HT-29 (cell line): ENCODE measurements at places on chromosomes 7 and 10.
A peak's percentile ranks its signal among the peaks of the same experiment; 100 is the strongest.

DNA sequence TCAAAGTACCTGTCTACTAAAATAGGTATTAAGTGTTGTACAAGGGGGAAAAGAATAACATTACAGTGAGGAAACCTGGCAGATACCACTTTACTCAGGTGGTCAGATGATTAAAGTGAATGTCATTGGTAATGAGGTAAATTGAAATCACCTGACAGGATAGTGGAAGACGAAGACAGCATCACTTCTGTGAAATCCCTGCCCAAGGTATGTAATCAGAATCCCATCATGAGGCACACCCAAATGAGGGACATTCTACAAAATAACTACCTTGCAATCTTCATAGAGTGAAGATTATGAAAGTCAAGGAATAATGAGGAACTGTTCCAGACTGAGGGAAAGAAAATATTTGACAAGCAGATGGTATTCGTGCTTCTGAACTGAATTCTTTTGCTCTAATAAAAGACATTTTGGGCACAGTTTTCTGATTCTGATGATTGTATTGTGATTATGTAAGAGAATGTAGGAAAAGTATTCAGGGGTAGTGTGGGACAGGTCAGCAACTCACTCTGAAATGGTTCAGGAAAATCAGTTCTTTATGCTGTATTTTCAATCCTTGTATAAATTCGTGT lies 33.3 kb upstream of the ARMS2 start:
- no peak for DNase-seq

- DNase-seq = peak; percentile 16
These were observed 536.0 kb upstream of the STEAP1 start for GRCh38 chr7:89618274-89618673.

- DNase-seq = no peak
These were observed 2.4 kb downstream of the ZMYND11 start for GRCh38 chr10:137606-138005.

GRCh38 chr7:73706126-73707044 lies 13.1 kb downstream of the STX1A start:
- DNase-seq = peak; percentile 88

- no peak for DNase-seq
These were observed 500.1 kb downstream of the RPS24 start for GRCh38 chr10:78533776-78534175.

GRCh38 chr7:42029405-42029804 lies 207.6 kb downstream of the GLI3 start:
- DNase-seq = no peak

GRCh38 chr10:102714621-102715455 lies at the start of gene SFXN2:
TSS of gene SFXN2 (plus strand) at chr10:102714636. CDS start at chr10:102726637, 12,001 bp downstream.
- DNase-seq = no peak

DNA sequence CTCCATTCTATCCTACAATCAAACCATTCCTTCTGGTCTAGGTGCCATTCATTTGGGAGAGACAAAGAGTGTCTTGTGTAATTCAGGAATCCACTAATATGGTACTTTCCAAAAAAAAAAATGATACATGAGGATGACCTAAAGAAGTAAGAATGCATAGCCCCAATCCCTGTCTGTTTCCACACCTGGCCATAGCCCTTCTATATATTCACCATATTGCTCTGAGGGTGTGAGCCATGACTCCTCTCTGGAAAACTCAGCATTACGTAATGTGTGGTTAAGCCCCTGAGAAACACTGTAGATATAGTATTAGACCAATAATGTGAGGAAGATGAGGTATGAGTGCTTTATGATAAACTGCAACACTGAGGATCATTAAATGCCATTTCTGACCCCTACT lies 592.7 kb downstream of the INHBA start:
- no peak for DNase-seq

- no peak for DNase-seq
These were observed 274.6 kb downstream of the PARD3 start for GRCh38 chr10:34540492-34540891.

DNA sequence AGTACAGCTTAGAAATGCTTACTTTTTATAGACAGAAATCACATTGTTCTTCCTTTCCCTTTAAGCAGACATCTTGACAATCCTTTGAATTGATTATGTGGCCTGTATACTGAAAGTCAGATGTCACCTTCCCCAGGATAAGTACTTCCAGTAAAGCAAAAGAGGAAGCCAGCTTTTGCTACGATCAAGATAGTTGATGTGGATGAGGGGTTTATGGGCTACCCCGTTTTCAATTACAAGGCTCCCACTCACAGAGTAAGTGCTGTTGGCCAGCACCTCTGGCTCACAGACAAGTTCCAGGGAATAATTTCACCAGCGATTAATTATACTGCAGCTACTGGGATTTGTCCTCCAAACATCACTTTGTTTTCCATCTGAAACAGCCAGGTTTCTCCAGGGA lies 95.1 kb upstream of the SAMD8 start:
- DNase-seq = no peak

DNA sequence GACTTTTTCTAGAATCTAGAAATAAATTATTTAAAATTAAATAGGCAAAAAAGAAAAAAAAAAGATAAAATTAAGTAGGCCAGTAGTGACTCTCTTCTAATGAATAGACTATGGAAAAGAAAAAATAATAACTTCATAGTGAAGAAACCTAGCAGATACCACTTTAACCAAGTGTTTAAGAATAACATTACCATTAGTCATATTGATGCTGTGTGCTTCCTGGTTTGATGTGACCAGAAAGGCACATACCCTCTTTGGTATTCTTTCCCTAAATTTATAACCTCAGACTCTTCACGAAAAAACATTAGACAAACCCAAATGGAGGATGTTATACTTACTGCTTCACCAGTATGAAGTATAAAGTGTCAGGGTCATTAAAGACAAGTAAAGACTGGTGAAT lies 42.6 kb downstream of the KIF20B start:
- no peak for DNase-seq

DNA sequence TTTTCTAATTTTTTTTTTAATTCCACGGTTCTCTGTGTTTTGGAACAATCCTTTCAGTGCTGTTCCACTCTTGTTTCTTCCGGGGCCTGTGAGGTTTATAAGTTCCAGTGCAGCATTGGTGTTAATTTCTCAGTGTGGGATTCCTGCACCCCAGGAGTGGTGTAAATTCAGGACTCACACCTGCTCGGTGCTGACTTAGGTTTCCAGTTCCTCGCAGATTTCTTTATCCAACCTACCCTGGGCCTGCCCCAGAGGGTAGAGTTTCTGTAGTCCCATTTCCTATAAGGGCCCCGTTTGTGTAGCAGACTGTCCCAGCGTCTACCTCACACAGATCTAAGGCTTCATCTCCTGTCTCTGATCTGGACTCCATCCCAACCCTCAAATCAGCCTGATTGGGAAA lies 27.4 kb upstream of the MET start:
- no peak for DNase-seq

DNA sequence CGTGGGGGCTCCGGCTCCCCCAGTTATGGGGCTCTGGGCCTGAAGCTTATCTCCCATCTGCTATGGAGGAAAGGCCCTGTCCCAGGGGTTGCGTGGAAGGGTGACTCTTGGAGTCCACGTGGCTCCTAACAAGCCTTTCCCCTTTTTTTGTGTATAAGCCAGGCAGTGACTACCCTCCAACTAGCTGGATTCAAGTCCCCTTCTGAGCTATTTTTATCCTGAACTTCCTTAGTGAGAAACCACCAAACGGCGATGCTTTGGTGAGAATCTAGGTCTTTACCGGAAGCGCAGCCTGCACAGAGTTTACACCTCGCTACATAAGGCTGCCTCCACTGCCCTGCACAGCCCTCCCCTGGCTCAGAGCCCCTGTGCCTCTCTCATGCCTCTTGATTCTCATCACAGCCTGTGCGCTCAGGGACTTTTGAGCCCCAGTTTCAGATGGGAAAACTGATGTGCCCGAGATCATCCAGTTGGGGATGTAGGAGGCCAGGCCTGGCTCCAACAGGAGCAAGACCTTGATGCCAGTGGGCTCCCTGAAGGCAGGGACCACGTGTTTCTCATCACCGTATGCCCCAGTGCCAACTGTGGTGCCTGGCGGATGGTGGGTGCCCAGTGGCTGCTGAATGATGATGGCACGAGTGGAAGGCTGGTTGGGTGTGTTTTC lies 102.3 kb upstream of the PPIF start:
- DNase-seq = no peak

- no peak for DNase-seq
These were observed 171.7 kb downstream of the LSM5 start for GRCh38 chr7:32318300-32319011.

- DNase-seq = no peak
These were observed 486.1 kb upstream of the NRP1 start for GRCh38 chr10:33820531-33820930.

DNA sequence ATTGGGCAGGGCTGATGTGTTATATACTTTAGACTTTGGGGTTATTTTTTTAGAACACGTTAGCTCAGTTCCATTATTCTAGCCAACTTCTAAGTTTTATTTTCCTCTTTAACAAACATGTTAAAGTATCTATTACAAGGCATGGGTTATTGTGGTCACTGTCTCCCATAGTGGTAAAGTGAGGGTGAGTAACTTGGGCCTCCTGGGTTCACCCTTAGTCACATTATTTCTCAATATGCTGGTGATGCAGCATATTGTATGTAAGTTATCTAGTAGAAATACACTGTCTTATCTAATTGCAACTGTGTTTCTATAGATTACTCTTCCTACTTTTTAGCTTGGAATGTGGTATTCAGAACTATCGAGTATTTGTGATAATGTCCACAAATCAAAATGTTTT lies 65.9 kb downstream of the BBS9 start:
- no peak for DNase-seq

GRCh38 chr7:110801502-110801901 lies 289.4 kb upstream of the LRRN3 start:
- DNase-seq = no peak

- no peak for DNase-seq
These were observed 188.3 kb downstream of the CHCHD3 start for GRCh38 chr7:132893560-132893959.

DNA sequence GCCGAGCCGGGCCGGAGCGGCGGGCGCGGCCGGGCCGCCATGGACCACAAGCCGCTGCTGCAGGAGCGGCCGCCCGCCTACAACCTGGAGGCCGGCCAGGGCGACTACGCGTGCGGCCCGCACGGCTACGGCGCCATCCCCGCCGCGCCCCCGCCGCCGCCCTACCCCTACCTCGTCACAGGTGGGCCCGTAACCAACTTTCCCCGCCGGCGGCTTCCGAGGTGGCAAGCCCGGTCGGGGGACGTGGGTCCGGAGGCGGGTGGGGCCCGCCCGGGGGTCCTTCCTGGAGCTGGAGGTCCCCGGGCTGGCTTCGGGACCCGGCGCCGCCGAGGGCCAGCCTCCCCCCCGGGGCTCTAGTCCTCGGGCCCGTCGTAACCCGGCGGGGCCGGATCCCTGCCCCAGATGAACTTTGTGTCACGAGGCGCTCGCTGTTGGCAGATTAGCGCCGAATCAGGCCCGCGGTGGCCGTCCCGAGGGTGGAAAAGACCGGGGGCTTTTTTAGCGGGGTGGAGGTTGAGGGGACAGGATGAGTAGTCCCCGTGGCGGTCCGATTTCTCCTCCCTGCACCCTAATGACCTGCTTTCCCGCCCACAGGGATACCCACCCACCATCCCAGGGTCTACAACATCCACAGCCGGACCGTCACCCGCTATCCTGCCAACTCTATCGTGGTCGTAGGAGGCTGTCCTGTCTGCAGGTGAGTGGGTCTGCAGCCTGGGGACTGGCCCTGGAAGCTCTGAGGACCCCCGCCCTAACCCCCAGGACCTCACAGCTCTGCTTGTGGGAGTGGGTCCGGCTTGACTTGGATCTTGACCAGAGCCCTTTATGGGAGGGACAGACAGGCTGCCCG lies 496 bp downstream of the BRI3 start:
- peak; percentile 47 for DNase-seq

GRCh38 chr10:80924063-80924952 lies 386.6 kb downstream of the SH2D4B start:
- peak; percentile 73 for DNase-seq

DNA sequence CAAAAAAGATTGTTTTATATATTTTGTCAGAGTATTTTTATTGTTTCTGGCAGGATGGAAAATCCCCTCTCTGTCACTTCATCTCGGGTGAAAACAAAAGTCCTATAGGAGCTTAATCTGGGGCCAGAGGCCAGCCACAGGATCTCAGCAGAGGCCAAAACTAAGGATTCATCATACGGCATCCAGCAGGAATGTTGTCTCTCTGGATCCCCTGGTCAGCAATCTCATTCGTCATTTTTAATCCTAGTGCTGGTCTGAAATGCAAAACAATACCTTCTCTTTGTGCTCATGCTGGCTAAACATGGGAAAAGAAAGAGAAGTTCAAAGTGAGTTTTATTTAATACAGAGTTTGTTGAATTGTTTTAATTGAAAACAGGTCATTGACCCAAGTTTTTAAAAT lies 482.5 kb upstream of the AUTS2 start:
- no peak for DNase-seq

DNA sequence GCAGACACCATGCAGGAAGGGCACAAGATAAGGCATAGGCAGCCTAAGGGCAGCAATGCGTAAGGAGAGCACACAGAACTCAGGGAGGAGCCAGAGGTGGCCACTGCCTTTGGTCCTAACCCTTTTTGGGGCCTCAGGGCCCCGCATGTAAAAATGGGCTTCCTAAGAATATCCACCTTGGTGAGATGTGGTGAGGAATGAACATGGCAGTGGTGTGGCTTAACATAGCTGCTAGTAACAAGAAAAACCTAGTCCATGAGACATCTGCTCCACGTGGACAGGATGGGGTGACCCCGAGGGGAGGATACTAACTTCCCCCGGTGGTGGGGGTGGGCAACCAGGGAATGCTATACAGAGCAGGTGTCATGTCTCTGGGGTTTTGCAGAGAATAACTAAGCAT lies 18.0 kb downstream of the MAT1A start:
- DNase-seq = no peak

DNA sequence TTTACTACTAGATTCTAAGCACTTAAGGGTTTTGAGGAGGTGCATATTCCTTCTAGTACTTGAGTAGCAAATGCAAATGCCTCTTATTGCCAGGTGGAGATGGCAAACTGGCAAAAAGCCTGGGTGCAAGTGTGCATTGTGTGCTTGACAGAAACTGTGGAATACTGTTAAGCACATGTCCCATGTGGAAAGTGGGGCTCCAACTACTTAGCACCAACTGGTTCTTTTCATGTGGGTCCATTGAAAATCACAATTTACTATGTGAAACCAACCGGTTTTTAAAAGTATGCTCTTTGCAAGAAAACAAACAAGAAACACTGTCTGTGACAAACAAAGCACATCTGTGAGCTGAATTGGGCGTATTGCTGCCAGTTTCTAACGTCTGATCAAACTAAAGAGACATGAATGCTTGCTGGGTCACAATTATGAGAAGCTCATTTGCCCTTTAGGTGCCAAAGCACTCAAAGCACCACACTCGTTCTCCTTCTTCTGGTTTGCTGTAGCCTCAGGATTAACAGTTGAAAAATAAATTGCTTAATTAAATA lies 197.4 kb downstream of the SEMA3E start:
- no peak for DNase-seq

GRCh38 chr7:133207687-133208086 lies 45.2 kb upstream of the EXOC4 start:
- DNase-seq = peak; percentile 22

DNA sequence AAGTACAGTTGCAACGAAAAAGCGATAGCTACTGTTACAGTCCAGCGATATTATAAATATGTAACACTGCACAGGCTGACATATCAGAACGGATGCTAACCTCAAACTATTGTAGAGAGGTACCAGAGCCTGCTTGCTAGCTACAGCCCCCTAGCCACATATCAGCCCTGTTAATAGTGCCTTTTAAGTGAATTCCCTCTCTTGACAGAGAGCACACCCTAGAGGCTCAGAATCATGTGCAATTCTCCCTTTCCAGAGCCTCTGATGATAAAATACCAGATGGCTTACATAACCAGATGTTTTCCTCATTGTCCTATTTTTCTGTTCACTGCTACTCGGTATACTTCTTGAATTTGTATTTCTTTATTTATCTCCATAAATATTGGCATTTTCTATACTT lies 960.7 kb upstream of the CELF2 start:
- DNase-seq = peak; percentile 1

GRCh38 chr10:34698248-34698831 lies 116.8 kb downstream of the PARD3 start:
- DNase-seq = no peak
